Sigmoid colon (tissue), 7 donors: ENCODE measurements at places on chromosomes 6 and 20. TPM values are rescaled to one million over a fixed set of nuclear protein-coding genes. Genes with fewer than 3 reads are reported as not detected.

DNA sequence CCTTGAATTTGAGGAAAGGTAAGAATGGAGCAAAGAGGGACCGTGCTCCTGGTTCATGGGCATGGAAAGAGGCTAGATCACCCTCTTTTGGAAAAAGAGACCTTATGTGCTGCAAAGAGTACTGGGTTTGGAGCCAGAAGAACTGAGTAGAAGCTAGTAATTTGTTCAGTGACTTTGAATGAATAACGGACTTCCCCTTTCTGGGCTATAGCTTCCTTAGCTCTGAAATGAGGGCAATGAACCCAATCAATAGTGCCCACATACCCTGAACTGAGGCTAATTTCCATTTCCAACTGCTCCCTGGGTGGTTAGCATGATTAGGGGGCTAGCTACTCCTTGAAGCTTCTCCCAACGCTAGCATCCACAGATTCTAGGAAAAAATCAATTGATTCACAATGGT is 121.4 kb downstream of the UNC5CL start:
- DNase-seq: no peak

DNA sequence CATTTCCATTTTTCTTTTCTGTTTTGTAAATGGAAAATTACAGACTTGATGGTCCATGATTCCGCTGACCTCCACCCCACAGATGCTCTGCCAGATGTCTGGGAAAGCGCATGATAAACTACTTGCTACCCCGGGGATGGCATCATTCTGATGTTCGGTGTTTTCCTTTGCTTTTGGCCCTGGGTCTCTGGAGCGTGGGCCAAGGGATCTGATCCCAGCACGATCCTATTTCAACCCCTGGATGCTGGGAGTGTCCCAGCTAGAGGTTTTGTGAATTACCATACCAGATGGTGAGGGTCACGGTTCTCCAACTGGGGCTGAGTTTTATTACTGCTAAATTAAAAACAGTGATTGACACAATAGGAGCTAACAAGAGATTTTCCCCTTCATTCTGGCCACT is 25.2 kb upstream of the MYLIP start:
- no peak for DNase-seq

DNA sequence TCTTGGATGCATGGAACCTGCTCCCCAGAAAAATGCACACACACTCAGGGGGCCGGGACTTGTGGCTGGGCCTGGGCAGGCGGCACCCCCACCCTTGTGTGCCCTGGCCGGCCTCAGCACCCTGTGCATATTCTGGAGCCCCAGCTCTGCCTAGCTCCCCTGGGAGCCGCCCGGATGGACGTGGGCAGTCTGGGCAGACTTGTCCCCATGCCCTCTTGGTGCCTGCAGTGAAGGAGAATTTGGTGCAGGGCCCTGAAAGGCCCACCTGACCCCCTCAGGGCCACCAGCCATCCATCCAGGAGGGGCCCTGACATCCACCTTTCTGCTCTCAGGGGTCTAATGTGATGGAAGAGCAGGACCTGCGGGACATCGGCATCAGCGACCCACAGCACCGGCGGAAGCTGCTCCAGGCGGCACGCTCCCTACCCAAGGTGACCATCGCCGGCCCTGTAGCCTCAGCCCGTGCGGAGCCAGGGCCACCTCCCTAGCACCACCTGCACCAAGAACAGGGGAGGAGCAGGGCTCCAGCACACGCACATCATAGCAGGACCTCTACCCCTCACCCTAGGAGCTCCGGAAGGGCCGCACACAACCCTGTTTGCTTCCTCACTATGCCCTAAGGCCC is 62.8 kb downstream of the TCP11 start:
- peak; percentile 49 for DNase-seq

GRCh38 chr20:24560571-24561491 is 91.4 kb downstream of the SYNDIG1 start:
- no peak for DNase-seq

DNA sequence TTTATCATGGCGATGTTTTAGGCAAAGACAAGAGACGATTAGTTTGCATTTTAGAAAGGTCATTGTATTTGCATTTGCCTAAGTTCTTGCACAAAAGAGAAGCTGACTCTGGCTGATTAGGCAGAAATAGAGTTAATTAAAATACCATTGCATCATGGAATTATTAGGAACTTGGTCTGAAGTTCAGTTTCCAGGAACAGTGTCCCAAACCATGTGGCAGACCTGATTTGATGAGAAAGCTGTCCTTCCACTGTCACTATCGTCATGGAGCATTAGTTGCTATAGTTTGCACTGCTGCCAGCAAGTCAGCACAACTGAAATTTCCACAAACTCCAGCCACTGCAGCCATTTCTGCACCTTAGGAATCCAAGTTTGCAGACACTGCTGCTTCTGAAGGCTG is 24.3 kb upstream of the MCUR1 start:
- DNase-seq: no peak

GRCh38 chr6:43924222-43924702 is 154.3 kb downstream of the VEGFA start:
- peak; percentile 54 for DNase-seq

DNA sequence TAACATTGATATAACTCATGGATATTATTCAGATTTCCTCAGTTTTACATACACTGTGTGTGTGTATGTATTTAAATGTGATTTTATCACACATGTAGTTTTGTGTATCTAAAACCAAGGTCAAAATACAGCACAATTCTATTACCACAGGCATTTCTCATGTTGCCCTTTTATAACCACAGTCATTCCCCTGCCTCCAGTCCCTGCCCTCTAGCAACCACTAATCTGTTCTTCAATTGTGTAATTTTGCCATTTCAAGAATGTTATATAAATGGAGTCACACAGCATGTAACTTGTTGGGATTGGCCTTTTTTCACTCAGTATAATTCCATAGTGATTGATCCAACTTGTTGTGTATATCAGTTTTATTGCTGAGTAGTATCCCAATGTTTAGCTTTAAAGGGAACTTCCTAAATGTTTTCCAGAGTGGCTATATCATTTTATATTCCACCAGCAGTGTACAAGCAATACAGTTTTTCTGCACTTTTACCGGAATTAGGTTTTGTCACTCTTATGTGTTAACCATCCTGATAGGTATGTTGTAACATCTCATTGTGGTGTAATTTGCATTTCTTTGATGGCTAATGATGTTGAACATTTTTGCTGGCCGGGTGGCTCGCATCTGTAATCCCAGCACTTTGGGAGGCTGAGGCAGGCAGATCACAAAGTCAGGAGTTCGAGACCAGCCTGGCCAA is 338.2 kb downstream of the SOX4 start:
- DNase-seq: no peak

GRCh38 chr6:2732503-2733089 is 18.1 kb downstream of the MYLK4 start:
- DNase-seq: no peak

DNA sequence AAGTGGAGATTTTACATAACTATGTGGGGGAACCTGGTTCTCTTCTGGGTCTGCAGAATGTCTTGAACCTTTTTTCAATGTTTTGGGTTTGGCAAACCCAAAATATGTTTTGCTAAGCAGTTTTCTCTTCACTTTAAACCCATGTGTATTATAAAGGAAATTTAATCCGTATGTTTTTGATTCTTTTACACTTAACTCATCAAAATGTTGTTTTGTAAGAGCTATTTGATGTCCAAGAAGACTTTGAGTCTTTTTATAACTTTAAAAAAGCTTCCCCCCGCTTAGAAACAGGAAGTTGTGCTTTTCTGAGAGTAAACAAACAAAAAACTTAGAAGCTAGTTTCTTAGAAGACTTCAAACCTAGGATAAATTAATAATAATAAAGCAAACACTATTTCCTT is 81.9 kb upstream of the CEP162 start:
- DNase-seq: no peak

GRCh38 chr20:4689220-4689619 is 32.5 kb upstream of the PRND start:
- DNase-seq: no peak

GRCh38 chr6:136127873-136128272 is 122.2 kb downstream of the MTFR2 start:
- no peak for DNase-seq

DNA sequence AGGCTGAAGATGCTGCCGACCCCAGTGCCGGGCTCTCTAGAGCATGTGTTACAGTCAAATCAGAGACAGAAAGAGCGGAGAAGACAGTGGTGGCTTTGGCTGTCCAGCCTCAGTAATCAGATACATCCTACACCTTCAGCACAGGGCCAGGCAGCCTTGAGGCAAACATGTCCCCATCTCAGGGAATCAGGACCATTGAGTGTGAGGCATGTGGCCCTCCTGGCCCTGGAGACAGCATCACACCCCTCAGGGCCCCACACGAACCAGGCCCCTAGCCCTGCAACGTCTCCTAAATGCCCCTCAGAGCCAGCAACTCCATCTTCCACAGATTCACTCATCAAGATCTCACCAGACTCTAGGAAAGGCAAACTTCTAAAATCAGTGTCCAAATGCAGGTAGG is 24.5 kb downstream of the PXDC1 start:
- DNase-seq: no peak

- DNase-seq: no peak
Observed at GRCh38 chr20:12975833-12976608, 32.8 kb upstream of the SPTLC3 start.

GRCh38 chr6:116431964-116432595 is 29.1 kb upstream of the CALHM6 start:
- DNase-seq: no peak

DNA sequence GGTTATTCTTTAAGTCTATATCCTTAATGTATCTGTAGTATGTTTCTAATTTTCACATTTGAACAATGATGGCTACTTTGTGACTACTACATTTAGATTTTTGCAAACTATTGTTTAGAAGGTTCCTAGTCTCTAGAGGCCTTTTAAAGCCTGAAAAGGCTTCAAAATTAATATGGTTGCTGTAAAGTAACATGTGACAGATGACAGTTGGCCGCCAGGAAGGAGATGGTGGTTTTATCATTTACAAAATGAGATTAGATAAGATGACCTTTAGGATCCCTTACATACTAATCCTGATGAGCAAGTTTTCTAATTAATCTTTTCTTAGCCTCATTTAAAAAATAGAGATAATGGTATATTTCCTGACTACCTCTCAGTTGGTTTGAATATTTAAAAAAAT is 18.8 kb downstream of the SCAF8 start:
- DNase-seq: no peak

- peak; percentile 47 for DNase-seq
Observed at GRCh38 chr6:36621371-36621855, 27.3 kb downstream of the SRSF3 start.

DNA sequence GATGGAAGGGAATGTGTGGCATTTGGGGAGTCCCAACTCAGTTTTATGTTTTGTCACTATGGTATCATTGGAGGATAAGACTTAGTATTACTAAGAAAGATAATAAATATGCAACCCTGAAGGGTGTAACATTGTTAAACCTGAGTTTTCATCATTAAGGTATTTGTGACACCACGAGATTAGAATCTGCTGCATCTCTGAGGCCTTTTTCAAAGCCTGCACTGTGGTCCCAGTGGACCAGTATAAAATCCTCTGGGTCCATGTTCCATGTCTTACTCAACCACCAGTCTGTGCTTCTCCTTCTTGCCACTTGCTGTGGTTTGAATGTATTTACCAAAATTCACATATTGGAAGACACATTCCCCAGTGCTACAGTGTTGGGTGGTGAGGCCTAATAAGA is 130.6 kb downstream of the TBX18 start:
- DNase-seq: no peak

- no peak for DNase-seq
Observed at GRCh38 chr6:7899101-7899888, 11.3 kb downstream of the TXNDC5 start.

DNA sequence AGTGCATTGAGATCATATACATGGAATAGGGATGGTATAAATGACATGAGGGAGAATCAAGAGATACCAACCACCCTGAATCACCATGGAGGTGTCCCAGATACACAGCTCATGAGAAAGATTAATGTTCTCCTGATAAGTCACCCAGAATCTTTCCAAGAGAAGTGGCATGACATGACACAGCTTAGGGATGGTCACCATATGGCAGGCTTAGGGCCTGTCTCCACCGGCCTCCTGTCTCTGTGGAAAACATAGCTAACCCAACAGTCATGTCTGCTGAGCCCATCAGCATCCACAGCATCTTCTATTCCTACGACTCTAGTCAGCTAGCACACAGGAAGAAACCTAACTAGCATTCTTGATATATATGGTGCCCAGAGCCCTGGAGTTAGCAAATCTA is 133.3 kb downstream of the IPCEF1 start:
- no peak for DNase-seq

DNA sequence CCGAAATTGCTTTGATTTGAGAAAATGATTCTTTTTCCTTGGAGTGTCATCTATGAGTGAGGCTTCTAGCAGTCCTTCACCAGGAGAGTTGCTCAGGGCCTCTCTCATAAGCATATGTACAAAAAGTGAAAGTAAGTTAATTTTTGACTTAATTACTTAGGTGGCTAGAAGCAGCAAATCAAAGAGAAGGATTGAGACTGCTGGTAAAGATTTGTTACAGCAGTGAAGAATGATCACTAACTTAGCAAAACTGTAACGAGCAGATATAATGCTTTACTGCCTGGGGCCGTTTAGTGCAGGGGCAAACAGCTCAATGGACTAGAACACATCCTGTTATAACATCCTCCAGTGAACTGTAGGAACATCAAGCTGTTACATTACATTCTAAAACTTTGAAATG is 167.8 kb upstream of the RIPOR2 start:
- DNase-seq: no peak

DNA sequence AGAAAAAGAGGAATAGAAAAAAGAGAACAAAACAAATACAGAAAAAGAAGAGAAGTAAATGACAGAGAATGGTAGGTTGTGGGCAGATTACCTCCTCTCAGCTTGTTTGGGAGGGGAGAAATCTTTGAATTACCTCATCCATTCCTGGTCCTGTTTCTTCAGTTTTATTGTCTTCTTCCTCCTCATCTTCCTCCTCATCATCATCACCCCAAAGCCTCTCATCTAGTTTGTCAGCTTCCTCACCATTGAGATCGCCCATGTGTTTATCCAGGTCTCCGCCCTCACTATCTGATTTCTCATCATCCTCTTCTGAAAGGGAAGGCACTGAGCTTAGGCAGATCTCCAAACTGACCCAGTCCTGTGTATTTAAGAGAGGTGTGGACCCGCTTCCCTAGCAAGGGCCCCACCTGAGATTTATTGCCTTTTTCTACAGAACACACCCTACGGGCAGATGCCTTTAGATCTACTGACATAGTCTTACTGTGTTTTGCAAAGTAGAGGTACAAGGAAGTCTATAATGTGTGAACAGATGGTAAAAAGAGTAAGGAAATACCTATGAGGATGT is 24.2 kb upstream of the LYRM2 start:
- DNase-seq: no peak

GRCh38 chr6:89817481-89817880 is 2.1 kb downstream of the MDN1 start:
- no peak for DNase-seq

PIM1 gene
- 103 TPM for total RNA-seq

FKBP5 gene
- total RNA-seq: 326 TPM

RIPOR3 gene
- total RNA-seq: 28.0 TPM

SPO11 gene
- not detected for total RNA-seq

HLA-F gene
- 33.4 TPM for total RNA-seq

CST9L gene
- not detected for total RNA-seq

DYNLT2 gene
- total RNA-seq: 1.4 TPM

MYMX gene
- not detected for total RNA-seq

OOEP gene
- not detected for total RNA-seq

FAM83C gene
- total RNA-seq: not detected

RNF182 gene
- total RNA-seq: 0.54 TPM

VSX1 gene
- not detected for total RNA-seq

DLK2 gene
- total RNA-seq: not detected

KCNK5 gene
- 3.7 TPM for total RNA-seq

ZSCAN9 gene
- total RNA-seq: 15.1 TPM

TREM2 gene
- total RNA-seq: 3.3 TPM

PLCB1 gene
- 117 TPM for total RNA-seq
